ENCODE measurements at places on chromosomes 5 and 9.

- DNase-seq, result no peak
These were observed 7.1 kb downstream of the LRRC70 start for GRCh38 chr5:62585751-62586150.

DNA sequence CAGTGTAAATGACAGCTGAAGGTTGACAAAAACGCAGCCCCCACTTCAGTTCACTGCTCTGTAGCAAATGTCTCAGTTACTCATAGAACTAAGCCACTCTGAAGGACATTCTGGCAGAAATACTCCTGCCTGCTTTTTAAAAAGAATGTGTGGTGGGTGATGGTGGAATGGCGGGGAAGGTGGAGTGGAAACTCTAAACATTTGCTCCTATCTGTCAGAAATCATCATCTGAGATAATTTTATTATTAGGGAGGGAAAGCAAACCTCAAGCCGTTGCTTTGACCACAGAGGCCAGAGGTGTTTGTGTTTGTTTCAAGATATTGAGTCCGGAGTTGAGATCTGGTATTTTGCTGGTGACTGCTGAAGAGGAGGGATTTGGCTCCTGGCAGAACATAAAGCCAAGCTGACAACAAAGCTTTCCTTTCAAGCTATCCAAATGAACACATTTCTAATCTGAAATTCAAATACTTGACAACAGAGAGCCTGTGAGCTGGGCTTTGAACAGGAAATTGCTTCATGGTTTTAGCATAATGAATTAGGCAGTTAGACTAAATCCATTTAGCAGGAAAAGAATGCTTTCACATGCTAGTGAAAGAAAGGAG, 362.7 kb downstream of the CSNK1G3 start:
- peak; percentile 93 for DNase-seq

DNA sequence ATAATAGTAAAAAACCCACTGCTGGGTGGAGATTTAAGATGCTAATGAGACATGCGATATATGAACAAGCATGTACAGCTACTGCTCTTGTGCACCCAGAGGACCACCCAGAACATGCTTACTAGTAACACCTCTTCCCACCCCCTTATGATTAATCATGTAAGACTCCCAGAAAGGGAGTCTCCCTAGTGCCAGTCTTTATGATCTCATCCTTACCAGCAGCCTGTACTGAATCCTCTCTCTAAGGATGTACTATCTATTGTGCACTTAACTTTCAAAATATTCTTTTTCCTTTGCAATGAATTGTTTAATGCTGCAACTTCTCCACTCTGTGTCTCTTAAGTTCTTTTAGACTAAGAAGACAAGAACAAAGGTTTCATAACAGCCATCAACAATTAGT, 9.1 kb upstream of the MAT2B start:
- no peak for DNase-seq

GRCh38 chr5:8943301-8943700, 602.6 kb downstream of the SEMA5A start:
- DNase-seq, result no peak

DNA sequence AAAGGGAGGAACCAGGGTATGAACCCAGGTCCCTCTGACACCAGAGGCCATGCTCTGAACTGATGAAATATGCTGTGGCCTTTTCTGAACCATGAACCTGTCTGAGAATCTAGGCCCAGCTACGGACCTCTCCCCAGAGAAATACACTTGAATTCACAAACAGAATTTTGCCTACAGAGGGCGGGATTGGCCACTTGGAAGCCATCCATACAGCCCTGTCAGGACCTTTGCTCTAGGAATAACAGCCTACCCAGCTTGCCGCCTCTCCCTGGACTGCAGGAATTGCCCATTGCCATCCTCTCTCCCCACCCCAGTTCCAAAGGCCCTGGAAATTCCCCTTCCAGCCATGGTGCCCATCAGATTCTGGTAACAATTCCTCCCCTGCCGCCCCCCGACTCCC, 26.6 kb downstream of the MORN5 start:
- DNase-seq, result no peak

- no peak for DNase-seq
These were observed 186.7 kb downstream of the NR2F1-AS1 start for GRCh38 chr5:93394301-93394700.

GRCh38 chr5:61319388-61320146, 12.5 kb upstream of the ZSWIM6 start:
- DNase-seq, result no peak

- DNase-seq, result no peak
These were observed 11.7 kb downstream of the TSPAN17 start for GRCh38 chr5:176658817-176659511.

DNA sequence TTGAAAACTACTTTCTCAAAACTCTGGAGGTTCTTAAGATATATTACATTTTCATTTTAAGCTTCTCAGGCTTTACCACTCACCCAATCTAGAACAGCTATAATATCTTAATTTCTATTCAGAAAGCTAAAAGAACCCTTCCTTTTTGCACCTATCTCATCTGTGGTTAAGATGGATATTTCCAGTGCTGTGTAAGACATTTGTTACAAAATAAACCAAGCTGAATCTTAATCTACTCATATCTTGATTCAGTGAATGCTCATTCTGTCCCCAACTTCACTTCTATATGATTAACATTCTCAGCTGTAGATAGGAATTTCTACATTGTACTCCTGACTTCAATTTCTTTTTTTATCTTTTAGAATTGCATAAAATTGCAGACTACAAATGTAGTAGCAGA, 15.0 kb downstream of the ABHD17B start:
- DNase-seq, result no peak

GRCh38 chr9:87570000-87570908, 72.6 kb downstream of the DAPK1 start:
- DNase-seq, result no peak

DNA sequence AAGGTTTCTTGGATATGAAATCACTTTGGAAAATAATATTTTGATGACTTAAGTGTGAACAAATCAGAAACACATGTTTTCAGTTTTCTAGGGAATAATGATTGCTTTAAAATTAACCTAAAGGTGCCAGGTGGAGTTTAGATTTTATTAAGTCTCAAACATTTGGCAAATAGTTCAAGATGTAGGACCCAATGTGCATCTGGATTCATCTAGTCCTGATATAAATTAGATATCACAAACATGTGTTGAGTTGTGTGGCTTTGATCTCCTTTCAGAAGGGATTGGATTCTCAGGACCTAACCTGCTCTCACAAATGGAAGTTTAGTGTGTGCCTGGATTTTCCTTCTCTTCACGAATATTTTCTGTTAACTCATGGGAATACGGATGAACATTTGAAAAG, 291.4 kb upstream of the ISL1 start:
- no peak for DNase-seq

DNA sequence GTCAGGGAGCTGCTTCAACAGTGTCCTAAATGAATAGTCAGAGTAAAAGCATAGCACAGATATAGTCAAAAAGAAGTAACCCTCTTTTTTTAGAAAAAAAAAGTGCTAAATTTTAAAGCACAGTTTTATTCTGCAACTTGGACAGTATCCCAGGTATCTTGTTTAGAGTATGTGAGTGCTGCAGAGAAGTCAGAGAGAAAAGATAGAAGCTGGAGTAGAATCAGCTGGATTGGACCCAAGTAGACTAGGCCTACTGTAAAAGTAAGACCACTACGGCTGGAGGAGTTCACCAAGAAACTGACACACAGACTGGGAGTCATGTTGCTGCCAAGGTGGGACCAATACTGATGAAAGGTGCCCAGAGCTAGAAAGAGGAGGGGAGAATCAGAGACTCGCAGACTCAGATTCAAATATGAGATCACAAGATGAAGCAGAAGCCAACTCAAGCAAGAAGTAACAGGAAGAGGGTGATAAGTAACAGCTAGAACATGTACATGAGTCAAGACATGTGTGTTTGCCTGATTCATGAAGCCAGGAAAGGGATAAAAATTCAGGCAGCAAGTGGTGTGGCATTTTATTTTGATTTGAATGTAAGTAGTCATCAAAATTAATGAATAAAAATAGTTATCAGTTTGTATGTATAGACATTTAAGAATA, 25.6 kb upstream of the TUSC1 start:
- no peak for DNase-seq

GRCh38 chr9:134992755-134993124, 75.0 kb upstream of the FCN1 start:
- no peak for DNase-seq

DNA sequence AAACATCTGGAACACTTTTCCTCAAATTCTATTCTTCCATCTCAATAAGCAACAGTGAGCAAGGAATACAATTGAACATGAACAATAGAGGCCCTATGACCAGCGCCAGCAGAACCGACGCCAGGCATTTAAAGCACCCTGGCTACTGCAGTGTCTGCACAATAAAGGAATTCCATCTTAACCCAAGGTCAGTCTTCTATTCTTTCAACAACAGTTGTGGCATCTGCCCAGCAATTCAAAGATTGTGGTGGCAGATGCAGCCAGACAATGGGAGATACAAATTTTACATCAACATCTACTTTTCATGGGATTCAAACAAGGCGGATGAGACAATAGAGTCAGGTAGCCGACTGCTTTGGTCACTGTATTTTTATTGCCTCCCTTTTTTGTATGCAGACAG, 65.9 kb downstream of the ELL2 start:
- no peak for DNase-seq

GRCh38 chr5:102890133-102890532, 135.0 kb downstream of the PAM start:
- DNase-seq, result no peak

DNA sequence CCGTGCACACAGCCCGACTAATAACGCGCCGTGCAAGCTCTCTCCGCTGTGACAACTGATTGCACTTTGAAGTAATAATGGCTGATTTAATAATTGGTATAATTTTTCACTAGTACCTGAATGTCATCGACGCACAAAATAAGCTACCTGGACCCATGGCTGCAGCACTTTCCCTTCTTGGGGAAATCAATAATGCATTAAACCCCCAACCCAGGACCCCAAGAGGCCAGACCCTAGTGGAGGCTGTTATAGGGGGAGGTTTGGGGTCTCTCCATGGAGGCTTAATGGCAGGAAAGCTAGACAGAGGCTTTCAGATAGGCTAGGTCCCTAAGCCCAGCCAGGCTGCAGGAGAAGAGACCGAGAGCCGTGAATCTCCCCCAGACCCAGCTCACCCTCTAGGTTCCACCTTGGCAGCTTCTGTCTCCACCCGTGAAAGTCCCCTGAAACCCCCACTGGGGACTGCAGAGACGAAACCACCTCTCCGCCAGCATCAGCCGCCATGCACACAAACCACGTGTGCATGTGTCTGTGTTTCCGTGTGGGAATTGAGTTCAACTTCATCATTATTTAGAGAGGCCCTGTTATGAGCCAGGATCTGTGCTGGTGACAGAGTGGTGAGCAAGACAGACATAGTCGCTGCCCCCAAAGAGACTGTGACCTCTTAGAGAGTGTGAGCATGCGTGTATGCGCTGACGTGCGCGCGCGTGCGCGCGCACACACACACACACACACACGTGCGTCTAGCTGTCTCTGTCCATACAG, 168.6 kb upstream of the MVB12B start:
- no peak for DNase-seq

- DNase-seq, result no peak
These were observed 93.6 kb downstream of the COL23A1 start for GRCh38 chr5:178496642-178497041.

DNA sequence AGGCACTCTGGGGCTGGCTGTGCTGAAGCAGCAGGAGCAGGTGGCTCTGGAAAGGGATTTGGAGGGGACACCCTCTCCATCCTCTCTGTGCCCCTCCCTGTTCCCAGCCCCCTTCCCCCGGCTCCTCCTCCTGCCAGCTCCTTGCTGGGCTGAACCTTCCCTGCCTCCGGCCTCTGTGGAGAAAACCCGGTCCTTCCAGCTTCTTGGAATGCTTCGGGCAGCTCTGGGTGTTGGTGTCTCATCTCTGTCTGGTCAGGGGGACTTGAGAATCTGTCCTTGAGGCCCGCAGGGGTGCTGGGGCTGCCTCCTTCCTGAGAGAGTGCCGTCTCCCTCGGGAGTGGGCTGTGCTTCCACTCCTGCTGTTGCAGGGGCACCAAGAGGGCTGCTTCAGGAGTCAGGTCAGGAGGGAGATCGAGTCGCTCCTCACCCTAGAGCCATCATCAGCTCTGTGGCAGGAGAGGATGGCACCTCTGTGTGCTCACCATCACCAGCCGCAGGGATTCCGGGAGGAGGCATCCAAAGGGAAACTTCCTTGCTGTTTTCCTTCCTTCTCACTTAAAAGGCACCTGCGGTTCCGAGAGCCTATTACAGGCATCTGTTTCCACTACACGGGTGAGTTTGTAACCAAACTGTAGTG, 30.6 kb downstream of the NDUFS6 start:
- no peak for DNase-seq

DNA sequence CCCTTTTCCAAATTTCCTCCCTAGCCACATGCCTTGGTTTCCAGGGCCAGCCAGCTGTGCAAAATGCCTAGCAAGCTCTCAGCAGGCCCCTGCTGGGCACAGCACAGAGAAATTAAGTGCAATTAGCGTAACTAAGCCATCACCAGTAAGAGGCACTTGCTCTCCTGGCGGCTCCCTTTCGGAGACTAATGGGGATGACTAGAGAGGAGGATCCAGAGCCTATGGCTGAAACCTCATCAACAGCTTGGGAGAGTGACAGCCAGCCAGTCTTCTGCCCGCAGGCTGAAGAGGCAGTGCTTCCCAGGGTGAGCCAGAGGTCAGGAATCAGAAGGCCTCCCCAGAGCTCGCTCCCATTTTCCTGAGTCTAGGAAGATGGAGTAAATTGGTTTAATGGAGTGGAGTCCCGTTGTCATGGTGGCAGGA, 108.4 kb downstream of the KCNIP1 start:
- DNase-seq, result no peak

GRCh38 chr9:68702493-68702892, 2.5 kb upstream of the PIP5K1B start:
- DNase-seq, result no peak

GRCh38 chr5:135141303-135142268, 107.6 kb upstream of the PITX1 start:
- no peak for DNase-seq

DNA sequence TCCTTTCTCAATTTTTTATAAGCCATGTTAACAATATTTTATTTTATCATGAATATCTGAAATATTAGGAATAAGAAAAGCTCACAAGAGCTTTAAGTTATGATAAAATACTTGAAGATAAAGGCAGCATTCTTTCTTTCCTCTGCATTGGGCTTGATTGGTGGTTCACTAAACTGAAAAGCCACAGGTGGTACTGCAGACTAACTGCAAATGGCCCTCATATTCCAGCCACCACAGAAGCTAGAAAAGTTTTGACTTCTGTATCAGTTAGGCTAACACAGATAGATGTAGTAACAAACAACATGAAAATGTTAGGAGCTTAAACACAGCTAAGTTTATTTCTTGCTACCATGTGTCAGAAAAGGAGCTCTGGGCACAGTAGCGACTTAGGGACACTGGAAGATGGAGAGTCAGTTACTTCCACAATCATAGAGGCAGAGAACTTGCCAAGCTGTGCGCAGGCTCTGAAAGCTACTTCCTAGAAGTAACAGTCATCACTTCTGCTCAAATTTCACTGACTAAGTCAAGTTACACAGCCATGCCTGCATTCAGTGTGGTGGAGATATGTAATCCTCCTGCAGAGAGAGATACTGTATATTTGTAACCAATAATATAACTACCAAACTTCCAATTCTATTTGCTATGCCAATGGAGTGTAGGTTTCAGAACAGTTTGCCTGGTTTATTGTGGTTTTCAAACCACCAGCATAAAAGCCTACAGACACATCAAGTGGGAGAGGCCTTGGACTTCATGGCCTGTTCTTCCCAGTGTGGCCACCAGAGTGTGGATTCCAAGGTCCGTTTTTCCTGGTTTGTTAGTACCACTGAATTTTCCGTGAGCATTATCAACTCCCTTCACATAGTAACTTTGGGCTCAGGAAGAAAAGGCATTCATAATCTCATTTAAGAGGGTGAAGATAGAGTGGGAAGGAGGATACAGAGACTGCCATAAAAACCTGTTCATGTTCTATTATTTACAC, 268.3 kb downstream of the PJA2 start:
- DNase-seq, result no peak

Data from foreskin melanocyte (primary cell).